NCI-H2029 treated with DMSO at 0.1 percent for 48 hours (cell line): ENCODE measurements at places on chromosomes 6 and 20.

- DNase-seq: no peak
Observed at GRCh38 chr6:4449409-4449808, 314.0 kb upstream of the ECI2 start.

DNA sequence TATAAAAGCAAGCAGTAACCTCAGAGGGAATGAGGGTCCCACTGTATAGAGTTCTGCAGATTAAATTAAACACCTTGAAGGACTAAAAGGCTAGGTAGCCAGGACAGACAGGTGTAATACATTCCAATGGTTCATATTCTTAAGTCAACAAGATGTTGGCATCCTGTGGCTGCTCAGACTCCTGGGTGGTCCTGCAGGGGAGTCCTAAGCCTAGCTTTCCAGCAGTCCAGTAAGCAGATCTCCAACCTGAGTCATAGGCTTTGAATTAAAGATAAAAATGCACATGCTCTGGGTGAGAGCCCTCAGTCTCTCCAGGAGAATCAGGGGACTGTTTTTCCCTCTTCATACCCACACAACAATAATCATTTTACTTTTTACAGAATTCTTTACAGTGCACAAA, 307.3 kb upstream of the SUPT3H start:
- DNase-seq: no peak

DNA sequence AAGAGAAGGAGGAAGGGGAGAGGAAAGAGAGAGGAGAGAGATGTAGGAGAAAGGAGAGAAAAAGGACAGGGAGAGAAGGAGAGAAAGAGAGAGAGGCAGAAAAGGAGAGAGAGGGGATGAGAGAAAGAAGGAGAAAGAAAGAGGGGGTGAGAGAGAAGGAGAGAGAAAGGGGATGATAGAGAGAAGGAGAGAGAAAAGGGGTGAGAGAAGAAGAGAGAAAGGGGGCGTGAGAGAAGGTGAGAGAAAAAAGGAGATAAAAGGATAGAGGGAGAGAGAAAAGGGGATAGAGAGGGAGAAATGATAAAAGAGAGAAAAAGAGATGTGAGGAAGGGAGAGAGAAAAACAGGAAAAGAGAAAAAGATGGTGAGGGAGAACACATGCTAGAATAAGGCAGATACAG, 933.4 kb downstream of the KIF16B start:
- no peak for DNase-seq

DNA sequence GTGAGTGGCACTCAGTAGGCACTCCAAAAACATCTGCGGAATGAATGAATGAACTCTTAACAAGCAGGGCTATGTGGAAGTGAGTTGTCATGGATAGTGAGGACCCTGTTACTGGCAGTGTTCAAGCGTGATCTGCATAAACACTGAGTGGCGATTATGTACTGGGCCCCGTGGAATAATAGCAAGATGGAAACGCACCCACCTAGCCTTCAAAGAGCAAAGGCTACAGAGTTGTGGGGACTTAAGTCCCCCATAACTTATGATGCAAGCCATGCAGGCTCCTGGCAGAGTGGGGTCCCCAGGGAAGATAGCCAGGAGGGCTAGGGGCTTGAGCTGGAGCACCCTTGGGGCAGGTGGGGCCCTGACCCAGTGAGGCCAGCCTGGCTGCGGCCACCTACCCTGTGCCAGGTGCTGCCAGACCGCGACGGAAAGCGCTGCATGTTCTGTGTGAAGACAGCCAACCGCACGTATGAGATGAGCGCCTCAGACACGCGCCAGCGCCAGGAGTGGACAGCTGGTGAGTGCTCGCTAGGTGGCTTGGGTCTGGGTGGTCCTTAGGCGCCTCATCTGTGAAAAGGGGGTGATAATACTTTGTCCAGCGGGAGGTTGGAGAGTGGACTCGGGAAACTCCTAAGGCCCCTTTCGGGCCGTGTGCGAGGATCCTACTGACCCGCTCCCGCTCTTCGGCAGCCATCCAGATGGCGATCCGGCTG, 20.0 kb downstream of the DEF6 start:
- DNase-seq: no peak
